CD4-positive, alpha-beta T cell treated with Interleukin-1 beta for 1 hour (primary cell): ENCODE measurements at places on chromosomes 3 and 15.
A peak's percentile ranks its signal among the peaks of the same experiment; 100 is the strongest.

GRCh38 chr3:47418167-47419082 is 37.6 kb downstream of the PTPN23 start:
- DNase-seq = no peak

GRCh38 chr3:28624084-28624483 is 275.5 kb upstream of the AZI2 start:
- DNase-seq = no peak

GRCh38 chr3:18247776-18248310 is 177.3 kb downstream of the SATB1 start:
- no peak for DNase-seq

DNA sequence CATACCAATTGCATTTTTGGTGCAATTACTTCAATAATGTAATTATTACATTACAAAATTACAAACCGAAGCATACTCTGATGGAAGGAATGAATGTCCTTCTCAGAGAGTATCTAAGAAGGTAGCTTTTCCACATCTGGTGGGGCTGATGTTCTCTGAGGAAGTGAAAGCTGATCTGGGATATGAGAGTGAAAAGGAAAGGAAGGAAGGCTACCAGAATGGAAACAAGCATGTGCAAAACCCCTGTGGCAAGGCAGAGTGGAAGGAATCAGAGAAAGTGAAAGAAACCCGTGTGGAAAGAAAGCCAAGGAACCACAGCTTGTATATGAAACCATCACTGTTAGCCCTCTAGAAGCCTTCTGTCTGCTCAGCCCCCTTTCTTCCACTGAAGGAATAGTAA is 35.3 kb upstream of the GOLGA8A start:
- DNase-seq = no peak

GRCh38 chr3:186097663-186098451 is 11.0 kb downstream of the ETV5 start:
- DNase-seq = no peak

GRCh38 chr3:80261082-80261481 is 493.3 kb upstream of the ROBO1 start:
- no peak for DNase-seq

GRCh38 chr3:14509796-14510100 is 30.4 kb downstream of the GRIP2 start:
- no peak for DNase-seq

GRCh38 chr3:98343647-98344507 is 9.8 kb upstream of the OR5K4 start:
- DNase-seq = no peak

- no peak for DNase-seq
These were observed 110.6 kb downstream of the CHL1 start for GRCh38 chr3:307182-307581.

GRCh38 chr3:10505791-10506585 is 602 bp upstream of the ATP2B2 start:
- DNase-seq = no peak

DNA sequence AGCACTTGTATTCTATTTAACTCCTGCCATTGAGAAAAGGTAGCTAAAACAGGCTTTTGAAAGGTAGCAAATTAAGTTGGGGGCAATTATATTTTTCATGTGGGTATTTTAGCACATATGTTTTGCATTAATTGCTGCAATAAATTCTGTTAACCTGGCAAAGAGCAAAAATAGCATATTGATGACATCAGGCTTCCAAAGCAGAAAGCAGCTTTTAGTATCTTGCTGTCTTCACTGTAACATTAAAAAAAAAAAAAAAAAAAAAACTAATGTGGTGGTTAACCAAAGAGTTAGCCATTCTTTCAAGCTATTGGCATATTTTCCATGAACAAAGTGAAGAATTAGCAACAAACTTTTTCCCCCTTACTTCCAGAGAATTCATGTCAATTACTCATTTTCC is 9.1 kb downstream of the EPHA3 start:
- no peak for DNase-seq

DNA sequence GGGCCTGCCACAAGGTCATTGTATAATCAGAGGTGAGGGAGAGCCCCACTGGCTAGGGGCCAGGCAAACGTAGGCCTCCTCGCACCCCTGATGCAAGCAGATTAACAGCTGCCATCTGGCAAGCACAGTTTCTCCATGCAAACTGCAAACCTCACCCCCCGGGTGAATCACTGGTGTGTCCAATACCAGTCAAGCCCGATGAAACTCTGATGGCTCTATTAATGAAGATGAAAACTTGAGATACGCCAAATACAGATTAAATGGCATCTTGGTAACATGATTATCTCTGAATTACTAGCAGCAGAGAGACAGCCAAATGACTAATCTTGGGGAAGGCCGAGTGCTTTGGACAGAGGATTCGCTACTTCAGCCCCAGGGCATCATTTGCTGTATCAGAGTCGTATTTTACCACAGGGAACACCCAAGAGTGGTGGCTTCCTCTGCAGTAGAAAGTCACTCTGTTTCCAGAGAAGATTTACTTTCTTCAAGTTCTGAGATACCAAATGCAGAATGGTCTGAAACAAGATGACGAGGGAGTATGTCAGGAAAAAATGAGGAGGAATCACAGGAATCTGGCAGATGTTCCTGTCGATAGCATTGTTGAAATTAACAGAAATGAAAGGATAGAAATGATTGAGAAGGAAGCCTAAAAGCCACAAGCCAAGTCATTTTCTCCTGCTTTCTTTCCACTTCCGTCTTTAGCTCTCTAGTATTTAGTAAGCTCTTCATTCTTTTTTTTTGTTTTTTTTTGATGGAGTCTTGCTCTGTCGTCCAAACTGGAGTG is 96.2 kb upstream of the NR2F2 start:
- no peak for DNase-seq

GRCh38 chr15:101128221-101129015 is 123.4 kb downstream of the CHSY1 start:
- no peak for DNase-seq

DNA sequence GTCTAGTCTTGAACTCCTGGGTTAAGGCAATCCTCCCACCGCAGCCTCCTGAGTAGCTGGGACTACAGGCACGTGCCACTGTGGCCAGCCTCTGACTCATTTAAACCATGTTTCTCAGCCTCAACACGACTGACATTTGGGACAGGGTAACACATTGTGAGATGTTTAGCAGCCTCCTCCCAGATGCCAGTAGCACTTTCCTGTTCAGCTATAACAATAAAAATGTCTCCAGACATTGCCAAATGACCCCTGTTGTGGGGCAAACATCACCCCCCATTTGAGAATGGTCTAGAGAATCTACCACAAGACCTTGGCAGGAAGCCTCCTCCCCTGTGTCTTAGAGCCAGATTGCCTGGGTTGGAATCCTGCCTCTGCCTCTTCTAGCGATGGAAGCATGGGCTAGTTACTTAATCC is 8.4 kb downstream of the TMEM40 start:
- DNase-seq = no peak

GRCh38 chr3:46208167-46208704 is at the start of gene CCR1:
TSS of gene CCR1 (minus strand) at chr3:46208313. CDS start at chr3:46204313, 4,000 bp downstream.
- peak; percentile 43 for DNase-seq

GRCh38 chr3:159482241-159482993 is 506.2 kb upstream of the IL12A start:
- DNase-seq = no peak

- DNase-seq = no peak
These were observed 158.2 kb downstream of the SPATA16 start for GRCh38 chr3:172982736-172983364.

DNA sequence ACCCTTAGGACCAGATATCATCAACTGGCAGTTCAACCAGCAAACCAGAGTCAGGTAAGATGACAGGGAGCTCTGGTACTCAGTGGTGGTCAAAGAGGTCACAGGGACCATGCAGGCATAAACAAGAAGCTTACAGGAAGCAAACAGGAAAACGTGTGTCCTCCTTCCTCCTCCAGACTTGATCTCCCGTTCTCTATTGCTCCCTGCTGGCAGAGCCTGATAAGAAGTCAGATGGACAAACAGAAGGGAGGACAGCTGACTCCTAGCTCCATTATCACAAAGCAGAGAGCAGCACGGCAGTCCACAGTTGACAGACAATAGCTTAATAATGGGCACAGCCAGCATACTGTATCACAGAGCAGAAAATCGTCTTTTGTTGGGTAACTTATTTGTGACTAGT is 156.5 kb upstream of the SLC2A2 start:
- no peak for DNase-seq

DNA sequence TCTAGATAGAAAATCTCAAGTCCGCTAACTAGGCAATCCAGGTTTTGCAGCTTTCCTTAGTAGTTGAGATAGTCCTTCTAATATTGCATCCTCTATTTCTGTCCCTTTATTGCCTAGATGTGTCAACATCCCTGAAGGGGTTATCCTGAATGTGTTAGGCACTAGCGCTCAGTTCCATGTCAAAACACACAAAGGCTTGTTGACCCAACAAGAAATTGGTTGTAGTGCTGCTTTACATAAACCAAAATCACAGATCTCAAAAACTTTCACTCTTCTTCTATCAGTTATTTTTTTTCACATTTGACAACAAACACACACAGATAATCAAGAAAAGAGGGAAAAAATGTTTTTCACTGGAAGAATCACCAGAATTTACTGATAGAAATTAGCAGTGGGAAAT is 51.4 kb upstream of the SOX2 start:
- DNase-seq = no peak

DNA sequence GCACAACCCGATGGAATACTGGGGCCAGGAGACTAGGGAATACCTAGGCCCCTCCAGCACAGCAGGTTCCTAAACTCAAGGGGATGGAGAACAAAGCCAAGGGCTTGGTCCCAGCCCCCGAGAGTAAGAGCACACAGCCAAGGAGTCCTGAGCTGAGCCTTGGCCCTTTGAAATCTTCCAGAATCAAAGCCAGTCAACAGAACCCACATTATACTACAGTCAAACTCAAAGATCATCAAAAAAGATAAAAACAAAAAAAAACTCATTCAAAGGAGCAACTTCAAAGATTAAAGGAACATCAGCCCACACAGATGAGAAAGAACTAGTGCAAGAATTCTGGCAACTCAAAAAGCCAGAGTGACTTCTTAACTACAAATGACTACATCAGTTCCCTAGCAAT is 217.0 kb downstream of the ISL2 start:
- no peak for DNase-seq

- no peak for DNase-seq
These were observed 12.4 kb downstream of the CACNA2D2 start for GRCh38 chr3:50491023-50491422.

- DNase-seq = no peak
These were observed 4.9 kb downstream of the FLNB start for GRCh38 chr3:58013099-58013498.

DNA sequence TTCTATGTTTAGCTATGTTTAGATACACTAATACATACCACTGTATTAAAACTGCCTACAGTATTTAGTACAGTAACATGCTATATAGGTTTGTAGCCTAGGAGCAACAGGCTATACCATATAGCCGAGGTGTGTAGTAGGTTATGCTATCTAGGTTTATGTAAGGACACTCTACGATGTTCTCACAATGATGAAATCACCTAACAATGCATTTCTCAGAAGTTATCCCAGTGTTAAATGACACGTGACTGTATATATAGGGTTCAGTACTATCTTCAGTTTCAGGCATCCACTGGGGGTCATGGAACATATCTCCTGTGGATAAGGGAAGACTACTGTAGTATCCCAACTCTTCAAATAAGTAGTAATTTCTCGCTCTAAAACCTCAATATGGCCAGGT is 97.4 kb downstream of the TMCC1 start:
- DNase-seq = no peak

GRCh38 chr3:12396471-12396870 is 87.8 kb upstream of the TSEN2 start:
- DNase-seq = peak; percentile 4

DNA sequence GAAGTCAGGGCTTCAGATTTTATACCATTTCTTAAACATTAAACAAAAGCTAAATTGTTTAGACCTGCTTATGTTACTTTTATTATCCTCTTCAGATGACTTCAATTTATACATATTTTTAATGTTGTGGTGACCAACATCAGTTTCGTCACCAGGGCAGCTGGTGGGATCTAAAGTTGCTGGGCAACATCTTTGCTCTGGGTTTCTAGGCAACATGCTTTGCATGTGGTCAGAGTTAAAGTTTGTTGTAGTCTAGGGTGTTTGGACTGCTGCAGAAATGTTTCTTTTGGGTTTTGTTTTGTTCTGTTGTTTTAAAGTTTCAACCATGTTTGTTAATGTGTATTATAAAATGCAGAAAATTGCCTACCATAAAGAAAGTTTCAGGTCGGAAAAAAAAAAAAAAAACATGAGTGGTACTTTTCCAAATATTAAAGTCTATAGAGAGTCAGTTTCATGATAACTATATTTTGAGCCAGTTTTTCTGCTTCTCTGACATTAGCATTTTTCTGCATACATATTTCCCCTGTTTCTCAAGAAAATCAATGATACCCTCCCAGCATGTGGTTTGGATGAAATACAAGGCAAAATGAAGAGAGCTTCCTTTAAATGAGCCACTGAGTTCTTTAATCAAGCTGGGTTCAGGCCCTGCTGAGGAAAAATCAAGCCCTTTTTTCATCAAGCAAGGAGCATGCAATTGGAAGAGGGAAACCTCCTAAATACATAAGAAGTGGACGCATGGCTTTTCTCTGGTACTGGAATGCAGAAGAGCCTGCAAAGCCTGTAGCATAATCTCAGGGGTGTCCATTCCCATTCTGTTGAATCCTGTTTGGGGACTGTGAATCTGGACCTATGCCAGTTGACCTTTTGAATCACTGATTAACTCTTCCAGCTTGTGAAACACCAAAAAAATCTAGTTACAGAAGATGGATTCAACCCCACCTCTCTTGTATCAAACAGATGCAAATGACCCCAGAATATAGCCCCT is 35.0 kb upstream of the VGLL3 start:
- no peak for DNase-seq

GRCh38 chr3:168371846-168372245 is 276.1 kb upstream of the GOLIM4 start:
- DNase-seq = no peak

GRCh38 chr15:77010857-77011256 is 15.9 kb downstream of the PSTPIP1 start:
- no peak for DNase-seq

DNA sequence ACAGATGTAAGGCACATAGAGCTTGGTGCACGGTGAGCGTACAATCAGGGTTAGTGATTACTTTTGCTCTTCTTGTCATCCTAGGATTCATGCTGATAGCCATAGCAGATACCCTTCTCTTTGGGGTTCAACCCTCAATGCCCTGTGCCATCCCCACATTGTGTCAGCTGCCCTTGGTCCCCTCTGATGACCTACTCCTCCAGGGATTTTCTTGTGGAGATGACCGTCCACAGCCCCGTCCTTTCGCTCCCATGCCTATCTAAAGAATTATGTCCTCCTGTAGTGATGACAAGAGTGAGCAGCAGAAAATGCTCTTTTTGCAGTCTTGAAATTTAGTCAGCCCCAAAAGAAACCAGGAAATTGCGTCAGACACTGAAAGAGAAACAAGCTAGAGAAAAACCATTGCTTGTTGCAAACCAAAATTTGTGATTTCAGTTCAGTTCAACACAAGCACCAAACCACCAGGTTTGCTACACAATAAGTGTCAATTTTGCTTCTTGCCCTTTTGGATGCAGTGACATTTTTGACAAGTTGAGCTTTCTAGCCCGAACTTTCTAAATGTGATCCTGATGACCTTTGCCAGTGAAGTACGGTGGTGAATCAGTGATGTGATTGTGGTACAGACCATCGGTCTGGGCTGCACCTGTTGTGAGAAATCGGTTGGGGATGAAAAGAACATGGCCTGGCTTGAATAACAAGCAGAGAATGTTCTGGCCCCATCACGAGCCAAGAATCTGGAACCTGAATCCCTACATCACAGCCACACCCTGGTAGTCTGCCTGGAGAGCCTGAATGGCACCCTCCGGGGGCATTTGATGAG is 41.3 kb downstream of the CMTM7 start:
- peak; percentile 71 for DNase-seq
